ENCODE measurements at places on chromosomes 11 and 22.
A peak's percentile ranks its signal among the peaks of the same experiment; 100 is the strongest.

- DNase-seq: no peak
Measured at GRCh38 chr11:6626971-6627761, 7.9 kb upstream of the TPP1 start.

GRCh38 chr11:119320776-119321524, 4.0 kb upstream of the MCAM start:
- peak; percentile 77 for DNase-seq

- DNase-seq: no peak
Measured at GRCh38 chr11:119806064-119806915, 77.3 kb upstream of the NECTIN1 start.

GRCh38 chr11:116882386-116882785, 45.0 kb upstream of the APOA1 start:
- DNase-seq: peak; percentile 79

GRCh38 chr11:106996691-106997090, 21.6 kb downstream of the GUCY1A2 start:
- no peak for DNase-seq

DNA sequence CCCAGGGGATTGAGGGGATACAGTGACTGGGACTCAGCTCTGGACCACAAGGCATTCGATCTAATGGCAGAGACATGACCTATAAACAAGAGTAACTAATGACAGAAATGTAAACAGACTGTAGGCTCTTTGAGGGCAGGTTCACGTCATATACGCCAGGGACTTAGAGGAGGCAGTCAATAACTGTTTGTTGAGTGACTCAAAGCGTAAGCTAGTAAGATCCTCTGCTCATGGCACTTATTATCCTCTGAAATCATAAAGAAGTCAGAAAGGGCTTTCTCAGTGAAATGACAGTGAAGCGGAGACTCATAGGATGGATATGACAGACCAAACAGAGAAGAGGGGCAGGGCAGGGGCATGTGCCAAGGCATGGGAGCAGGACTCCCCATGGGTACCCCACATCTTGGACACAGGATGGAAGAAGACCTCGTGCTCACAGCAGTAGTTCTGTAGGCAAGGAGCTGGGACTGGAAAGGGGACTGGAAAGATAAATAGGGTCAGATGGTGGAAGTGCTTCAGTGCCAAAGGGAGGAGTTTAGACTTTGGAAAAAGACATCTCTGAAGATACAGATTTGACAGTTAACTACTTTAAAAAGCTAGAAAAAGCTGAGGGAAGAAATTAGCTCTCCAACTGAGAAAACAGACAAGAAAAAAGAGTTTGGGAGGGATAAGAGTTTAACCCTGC, 72.7 kb downstream of the SLC1A2 start:
- no peak for DNase-seq

DNA sequence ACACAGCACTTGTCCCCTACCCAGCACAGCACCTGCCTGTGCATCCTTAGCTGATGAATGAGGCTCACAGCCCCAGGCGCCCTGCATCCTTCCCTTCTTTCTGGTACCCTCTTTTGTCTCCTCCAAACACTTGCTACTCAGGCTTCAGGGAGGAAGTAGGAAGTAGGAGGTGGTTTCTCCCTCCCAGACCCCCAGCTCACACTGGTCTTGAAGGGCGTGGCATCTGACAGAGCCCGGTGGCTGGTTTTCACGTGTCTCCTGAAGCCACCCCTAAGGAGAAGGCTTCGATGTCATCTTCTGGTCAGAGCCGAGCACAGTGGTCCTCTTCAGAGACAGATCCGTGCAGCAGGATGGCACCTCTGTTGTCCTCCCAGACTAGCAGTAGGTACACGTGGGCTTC, 109.8 kb downstream of the PTPRJ start:
- no peak for DNase-seq

DNA sequence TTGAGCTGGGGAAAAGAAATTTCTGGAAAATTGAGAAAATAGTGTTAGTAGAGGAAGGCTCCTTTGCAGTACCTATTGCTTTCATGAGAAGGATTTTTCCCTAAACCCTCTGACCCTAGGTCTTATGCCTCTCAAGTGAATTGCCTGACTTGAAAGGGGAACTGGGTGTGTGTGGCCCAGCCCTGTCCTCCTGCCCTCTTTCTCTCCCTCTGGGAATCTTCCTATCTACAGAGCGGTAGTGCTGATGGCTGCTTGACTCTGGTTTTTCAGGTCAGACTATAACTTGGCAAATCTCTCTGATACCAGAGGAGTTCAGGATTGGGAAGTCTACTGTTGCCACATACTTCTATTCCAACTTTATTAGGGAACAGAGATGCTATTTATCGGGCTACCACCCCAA, 19.2 kb downstream of the CAVIN3 start:
- DNase-seq: no peak

DNA sequence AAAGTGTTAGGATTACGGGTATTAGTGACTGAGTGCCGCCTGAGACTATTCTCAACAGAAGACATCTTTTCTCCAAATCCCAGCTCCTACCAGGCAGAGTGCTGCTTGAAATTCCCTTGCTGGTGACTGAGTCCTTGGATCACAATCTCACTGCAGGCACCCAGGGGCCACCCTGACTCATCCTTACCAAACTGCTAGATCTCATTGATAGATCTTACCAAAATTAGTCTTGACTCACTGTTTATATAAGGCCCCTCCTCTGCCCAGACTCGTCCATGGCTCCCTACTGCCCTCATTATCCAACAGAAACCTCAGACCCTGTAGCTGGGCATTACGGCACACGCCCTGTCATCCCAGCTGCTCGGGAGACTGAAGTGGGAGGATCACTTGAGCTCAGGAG, 14.7 kb downstream of the TBC1D10A start:
- DNase-seq: peak; percentile 59

DNA sequence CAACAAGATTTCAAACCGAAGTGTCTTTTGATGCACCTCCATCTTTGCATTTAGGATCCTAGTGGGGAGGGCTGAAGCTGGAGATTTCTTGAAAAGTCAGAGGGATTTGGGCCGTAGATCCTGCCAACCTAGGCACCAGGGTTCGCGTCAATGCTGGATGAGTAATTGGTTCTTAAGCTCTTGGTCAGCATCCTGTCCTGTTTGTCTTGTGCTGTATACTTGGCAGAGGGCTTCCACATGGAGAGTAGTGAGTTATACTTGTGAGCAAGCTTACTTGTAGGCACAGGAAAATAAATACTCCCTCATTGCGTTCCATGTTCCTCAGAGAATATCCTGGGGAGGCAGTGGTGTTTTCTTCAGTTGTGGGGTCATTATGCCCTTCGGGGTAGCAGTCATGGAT, 12.6 kb downstream of the INSC start:
- DNase-seq: no peak

DNA sequence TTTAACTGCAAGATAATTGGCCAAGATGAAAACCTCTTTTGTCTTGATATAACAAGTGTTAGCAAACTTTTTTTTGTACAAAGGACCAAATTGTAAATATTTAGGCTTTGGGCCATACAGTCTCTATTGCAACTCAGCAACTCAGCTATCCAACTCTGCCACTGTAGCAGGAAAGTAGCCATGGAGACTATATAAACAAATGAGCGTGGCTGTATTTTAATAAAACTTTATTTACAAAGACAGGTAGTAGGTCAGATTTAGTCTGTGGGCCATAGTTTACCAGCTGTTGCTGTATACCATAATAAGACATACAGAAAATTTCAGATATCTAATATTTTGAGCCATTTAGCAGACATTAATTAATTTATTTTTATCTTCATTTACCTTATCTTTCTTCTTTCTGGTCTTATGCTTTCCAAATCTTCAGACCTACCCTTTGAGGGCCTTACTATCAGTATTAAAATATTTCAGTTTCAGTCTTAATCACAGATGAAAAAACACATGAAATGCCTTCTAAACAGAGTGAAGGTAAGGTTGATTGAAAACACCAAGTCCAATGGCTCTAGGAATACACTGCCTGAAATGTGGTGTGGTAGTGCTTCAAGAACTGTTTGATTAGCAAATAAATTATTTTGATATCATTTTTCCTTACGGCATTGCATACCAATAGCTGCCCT, 256.9 kb upstream of the CTSC start:
- no peak for DNase-seq

DNA sequence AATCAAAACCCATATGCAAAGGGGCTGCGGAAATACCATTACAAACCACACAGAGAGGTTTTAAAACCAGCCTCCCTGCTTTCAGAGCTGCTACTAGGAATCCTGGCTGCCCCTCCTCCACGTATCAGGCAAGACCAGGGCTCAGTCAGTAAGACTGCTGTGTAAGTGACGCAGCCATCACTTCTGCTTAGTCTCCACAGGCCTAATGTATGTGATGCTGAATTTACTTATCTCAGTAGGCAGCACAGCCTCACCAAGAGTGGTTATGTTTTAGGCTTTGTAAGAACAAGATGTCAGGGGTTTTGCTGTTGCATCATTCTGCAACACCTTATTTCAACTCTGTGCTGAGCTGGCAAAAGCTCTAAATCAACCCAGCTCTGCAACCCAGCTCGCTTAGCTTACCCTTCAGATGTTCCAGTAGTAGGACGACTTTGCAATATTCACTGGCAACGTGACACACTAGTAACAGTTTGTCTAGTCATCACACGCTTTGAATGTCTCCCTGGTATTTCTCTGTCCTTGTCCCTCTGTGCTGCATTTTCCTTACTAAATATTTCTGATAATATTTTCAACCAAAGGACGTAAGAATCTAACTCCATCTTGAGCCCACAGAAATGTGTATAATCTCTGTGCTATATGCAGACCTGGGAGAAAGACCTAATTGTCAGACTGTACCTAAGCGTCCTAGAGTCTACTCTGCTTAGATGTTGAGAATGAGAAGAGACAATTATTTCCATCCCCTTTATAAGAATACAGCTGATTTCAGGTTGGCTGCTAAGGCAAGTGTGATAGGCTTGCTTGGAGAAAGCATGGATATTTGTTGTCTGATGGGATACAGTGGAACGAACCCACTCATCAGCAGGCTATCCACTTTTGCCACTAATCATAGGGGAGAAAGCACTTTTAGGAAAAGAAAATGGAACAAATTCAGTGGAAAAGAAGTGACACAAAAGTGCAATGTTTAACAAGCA, 72.2 kb downstream of the LARGE2 start:
- peak; percentile 88 for DNase-seq

DNA sequence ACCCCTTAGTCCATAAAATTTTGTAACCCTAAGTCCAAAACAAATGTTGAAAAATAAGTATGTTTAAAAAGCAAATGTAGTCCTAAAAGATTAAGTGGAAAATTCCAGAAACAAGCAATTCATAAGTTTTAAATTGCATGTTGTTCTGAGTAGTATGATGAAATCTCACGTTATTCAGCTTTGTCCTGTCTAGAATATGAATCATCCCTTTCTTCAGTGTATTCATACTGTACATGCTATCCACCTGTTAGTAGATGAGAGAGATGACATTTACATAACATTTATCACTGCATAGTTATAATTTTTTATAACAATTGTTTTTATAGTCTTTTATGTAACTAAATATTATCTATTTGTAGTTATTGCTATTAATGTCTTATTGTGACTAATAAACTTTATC, 622.3 kb upstream of the CHORDC1 start:
- DNase-seq: peak; percentile 9
